CD14-positive monocyte (primary cell): ENCODE measurements at places on chromosomes 5 and 9. TPM values are rescaled to one million over a fixed set of nuclear protein-coding genes. Genes with fewer than 3 reads are reported as not detected.

ABLIM3 gene
- polyA plus RNA-seq, result not detected in 2 replicates

NPDC1 gene
- 0.51 TPM for polyA plus RNA-seq

- no peak for DNase-seq
- H3K4me3 ChIP-seq, result no peak overlapping the region
- H3K36me3 ChIP-seq, result peaks cover 19% of the 10 kb centered on the region
- H3K27me3 ChIP-seq, result no peaks in the 10 kb centered on the region
These were observed 25.7 kb downstream of the FAM174A start for GRCh38 chr5:100560860-100561259.

DMRT3 gene
- not detected for polyA plus RNA-seq

SLC6A7 gene
- polyA plus RNA-seq, result not detected

- H3K27me3 ChIP-seq, result no peaks in the 10 kb centered on the region
- no peak overlapping the region for H3K4me3 ChIP-seq
- H3K4me1 ChIP-seq, result no peaks in the 10 kb centered on the region
- no peak overlapping the region for H3K27ac ChIP-seq
These were observed 82.7 kb downstream of the ITGA1 start for GRCh38 chr5:52870448-52870847.

GRCh38 chr9:29203244-29203930, 1630.1 kb upstream of the C9orf72 start:
- no peaks in the 10 kb centered on the region for H3K4me1 ChIP-seq
- H3K27me3 ChIP-seq, result peaks cover 3% of the 10 kb centered on the region
- H3K4me3 ChIP-seq, result no peak overlapping the region
- no peaks in the 10 kb centered on the region for H3K36me3 ChIP-seq

DNA sequence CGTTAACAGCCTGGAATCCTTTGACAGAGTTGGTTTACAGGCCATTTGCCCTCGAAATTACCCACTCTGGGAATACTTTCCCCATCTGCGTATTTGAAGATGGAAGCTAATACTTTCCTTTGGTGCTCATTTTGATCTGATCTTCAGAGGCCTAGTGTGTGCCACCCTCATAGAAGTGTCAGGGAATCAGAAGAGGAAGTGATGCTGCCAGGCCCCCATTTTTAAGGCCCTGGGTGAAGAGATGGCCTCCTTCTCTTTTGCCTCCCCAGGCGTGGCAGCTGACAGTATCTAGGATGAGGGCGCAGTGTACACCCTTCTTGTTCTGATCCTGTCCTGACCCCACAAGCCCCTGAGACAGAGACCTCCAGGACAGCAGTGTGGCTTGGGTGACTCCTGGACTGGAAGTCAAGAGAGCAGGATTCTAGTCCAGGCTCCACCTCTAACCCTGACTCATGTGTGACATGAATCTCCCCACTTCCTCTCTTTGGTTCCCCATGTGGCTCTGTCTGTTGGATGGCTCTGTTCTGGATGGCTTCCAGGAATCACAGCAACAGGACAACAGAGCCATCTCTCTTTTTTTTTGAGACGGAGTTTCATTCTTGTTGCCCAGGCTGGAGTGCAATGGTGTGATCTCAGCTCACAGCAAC, 27.8 kb downstream of the CSF1R start:
- peak overlapping the region; percentile 97 for H3K27ac ChIP-seq
- DNase-seq, result peak; percentile 96
- no peak overlapping the region for H3K4me3 ChIP-seq

ZFP2 gene
- polyA plus RNA-seq, result 0.19 TPM in 1 of 2 replicates, not detected in the other

NEUROG1 gene
- not detected for polyA plus RNA-seq

DNA sequence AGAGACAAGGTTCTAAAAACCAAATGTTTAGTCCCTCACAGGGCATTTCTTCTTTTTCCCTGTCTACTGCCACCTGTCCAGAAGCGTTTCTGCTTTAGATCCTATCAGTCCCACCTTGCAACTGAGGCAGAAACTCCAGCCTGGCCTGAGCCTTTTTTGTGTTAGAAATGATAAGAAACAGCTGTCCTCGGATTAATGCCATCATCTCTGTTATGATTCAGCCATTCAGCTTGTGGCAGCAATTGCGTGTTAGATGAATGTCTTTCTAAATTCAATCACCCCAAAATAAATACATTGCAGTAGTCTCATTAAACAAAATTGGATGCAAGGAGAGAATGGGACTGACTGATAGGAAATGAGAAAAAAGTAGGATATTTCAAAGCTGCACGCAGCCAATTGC, 28.3 kb upstream of the FRMPD1 start:
- H3K4me1 ChIP-seq, result no peaks in the 10 kb centered on the region
- no peaks in the 10 kb centered on the region for H3K36me3 ChIP-seq
- no peak overlapping the region for H3K4me3 ChIP-seq
- H3K27me3 ChIP-seq, result no peaks in the 10 kb centered on the region
- DNase-seq, result no peak

GRCh38 chr5:129601576-129601975, 141.5 kb downstream of the ADAMTS19 start:
- no peak for DNase-seq
- H3K36me3 ChIP-seq, result no peaks in the 10 kb centered on the region
- no peak overlapping the region for H3K4me3 ChIP-seq

DNA sequence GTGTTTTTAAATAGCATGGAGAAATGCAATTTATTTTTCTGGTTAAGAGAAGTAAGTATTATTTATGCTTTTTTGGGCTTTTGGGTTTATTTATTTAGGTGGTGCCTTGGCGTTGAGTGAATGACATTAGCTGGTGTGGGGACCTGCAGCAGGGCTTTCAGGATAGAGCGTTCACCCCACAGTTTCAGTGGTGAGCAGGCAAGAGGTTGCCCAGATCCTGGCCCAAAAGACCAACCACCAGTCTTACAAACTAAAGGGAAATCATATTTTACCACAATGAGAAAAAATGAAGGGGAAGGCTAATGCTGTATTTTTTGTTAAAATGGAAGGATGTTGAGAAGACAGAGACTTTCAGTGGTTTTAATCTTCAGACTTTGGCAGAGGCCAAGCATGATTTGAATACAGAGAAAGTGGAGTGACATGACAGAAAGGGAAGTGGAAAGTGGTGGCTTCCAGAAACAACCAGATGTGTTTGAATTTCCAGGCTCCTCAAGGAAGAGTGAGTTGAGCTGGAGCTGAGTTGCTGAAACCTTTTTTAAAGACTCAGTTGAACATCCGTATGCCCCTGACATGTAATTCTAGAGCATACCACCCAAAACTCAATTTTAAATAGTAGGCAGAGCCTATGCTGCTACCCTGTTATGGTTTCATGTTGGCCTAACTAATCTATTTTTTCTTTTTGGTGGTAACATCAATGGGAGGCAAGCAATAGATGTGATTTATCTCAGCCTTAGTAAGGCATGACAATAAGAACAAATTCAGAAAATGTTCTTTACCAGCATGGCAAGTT, 94.8 kb downstream of the AOPEP start:
- H3K4me3 ChIP-seq, result no peak overlapping the region
- H3K4me1 ChIP-seq, result no peaks in the 10 kb centered on the region
- H3K27me3 ChIP-seq, result no peaks in the 10 kb centered on the region
- no peaks in the 10 kb centered on the region for H3K36me3 ChIP-seq

DMRT2 gene
- not detected in 2 replicates for polyA plus RNA-seq

DNA sequence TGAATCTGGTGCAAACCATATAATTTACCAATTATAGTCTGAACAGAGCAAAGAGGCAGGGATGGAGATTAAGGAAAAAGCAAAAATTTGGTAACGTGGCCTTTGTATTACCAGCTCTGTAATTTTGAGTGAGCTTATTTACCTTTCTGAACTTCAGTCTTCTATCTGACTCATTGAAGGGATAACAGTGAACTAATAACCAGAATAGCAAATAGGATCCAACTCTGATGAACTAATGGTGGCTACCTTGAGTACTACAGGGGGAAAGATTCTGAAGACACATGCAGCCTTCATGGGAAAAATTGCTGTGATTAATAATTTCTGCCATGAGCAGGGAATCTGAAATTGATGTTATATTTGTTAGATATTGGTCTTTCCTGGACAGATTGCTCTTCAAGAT, 23.0 kb upstream of the LARP1 start:
- H3K4me3 ChIP-seq, result no peak overlapping the region
- no peaks in the 10 kb centered on the region for H3K27me3 ChIP-seq
- H3K27ac ChIP-seq, result no peak overlapping the region
- H3K4me1 ChIP-seq, result no peaks in the 10 kb centered on the region

SPATA31D4 gene
- polyA plus RNA-seq, result not detected

- H3K27ac ChIP-seq, result no peak overlapping the region
- H3K27me3 ChIP-seq, result no peaks in the 10 kb centered on the region
- H3K4me1 ChIP-seq, result no peaks in the 10 kb centered on the region
- H3K4me3 ChIP-seq, result no peak overlapping the region
- no peak for DNase-seq
These were observed 1237.9 kb downstream of the CDH12 start for GRCh38 chr5:21615195-21615765.

PCSK1 gene
- not detected for polyA plus RNA-seq

DNA sequence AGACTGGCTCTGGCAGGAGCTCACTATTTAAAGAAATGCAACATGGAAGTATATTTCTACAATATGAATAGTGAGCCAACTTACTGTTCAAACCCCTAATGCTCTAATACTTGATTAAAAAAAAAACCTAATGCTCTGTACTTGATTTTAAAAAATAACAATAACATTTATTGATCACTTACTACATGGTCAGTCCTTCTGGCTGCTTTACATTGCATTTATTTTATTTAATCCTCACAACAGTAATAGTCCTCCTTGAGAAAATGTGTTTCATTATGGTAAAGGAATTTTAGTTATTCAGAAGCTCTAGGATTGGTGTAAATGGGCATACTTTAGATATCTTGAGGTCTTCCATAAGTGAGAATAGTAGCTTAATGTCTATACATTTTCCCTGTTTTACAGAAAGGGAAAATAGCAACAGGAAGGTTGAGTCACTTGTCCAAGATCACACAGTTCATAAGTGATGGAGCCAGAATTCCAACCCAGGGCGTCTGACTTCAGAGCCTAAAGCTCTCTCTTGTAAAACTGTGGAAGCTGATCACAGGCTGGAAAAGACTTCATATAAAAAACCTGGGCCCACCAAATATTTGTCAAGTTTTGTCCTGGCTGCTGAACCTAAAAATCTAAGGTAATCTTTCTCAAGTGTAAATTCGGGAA, 1.0 kb downstream of the STARD4 start:
- H3K27me3 ChIP-seq, result no peaks in the 10 kb centered on the region
- no peak for DNase-seq
- H3K27ac ChIP-seq, result no peak overlapping the region
- H3K4me3 ChIP-seq, result peak overlapping the region; percentile 71

GRCh38 chr5:59036274-59036961, 453.5 kb downstream of the RAB3C start:
- H3K36me3 ChIP-seq, result no peaks in the 10 kb centered on the region
- peak; percentile 83 for DNase-seq
- no peak overlapping the region for H3K27ac ChIP-seq
- H3K4me1 ChIP-seq, result peaks cover 43% of the 10 kb centered on the region
- no peak overlapping the region for H3K4me3 ChIP-seq

- no peak overlapping the region for H3K4me3 ChIP-seq
- H3K4me1 ChIP-seq, result no peaks in the 10 kb centered on the region
- H3K36me3 ChIP-seq, result no peaks in the 10 kb centered on the region
These were observed 117.2 kb downstream of the INVS start for GRCh38 chr9:100216178-100216787.

GRCh38 chr5:173468821-173469251, 140.6 kb upstream of the STC2 start:
- no peaks in the 10 kb centered on the region for H3K4me1 ChIP-seq
- H3K27ac ChIP-seq, result no peak overlapping the region
- no peak for DNase-seq
- H3K36me3 ChIP-seq, result no peaks in the 10 kb centered on the region
- H3K4me3 ChIP-seq, result no peak overlapping the region

TAF11L5 gene
- polyA plus RNA-seq, result not detected

DNA sequence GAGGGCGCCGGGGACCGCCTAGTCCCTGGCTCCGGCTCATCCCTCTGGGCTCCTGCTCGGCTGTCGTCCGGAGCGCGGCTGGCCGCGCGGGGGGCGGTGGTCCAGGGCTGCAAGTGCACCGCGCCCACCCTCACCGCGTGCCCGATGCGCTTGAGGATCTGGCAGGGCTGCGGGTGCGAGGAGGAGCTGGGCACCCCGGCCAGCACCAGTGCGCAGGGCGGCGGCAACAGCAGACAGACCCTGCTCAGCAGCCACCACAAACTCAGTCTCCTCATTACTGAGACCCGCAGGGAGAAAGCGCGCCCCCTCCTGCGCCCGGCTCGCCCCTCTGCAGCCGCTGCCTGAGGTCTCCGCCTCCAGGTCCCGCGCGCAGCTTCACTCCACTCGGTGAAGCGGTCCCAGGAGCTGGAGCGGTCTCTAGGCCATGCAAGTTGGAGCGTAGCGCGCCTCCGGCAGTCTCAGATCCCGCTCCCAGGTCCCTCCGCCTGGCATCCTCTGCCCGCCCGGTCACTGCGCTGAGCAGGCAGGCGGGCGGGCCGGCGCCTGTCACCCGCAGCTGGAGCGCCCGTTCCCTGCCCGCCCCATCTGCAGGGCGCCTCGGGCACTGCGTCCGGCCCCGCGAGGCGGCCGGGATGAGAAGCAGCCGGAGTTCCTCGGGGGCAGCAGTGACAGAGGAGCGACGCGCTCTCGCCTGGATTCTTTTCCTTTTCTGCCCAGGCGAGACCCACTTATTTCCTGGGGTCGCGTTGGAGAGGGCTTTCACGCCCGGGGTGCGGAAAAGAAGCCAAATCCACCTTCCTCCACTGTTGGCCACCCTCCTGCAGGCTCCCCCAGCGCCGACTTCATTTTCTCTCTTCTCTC, 512 bp downstream of the GRIN3A start:
- DNase-seq, result no peak
- H3K27ac ChIP-seq, result no peak overlapping the region
- H3K4me3 ChIP-seq, result no peak overlapping the region
- no peaks in the 10 kb centered on the region for H3K36me3 ChIP-seq
- peaks cover 67% of the 10 kb centered on the region for H3K27me3 ChIP-seq

DNA sequence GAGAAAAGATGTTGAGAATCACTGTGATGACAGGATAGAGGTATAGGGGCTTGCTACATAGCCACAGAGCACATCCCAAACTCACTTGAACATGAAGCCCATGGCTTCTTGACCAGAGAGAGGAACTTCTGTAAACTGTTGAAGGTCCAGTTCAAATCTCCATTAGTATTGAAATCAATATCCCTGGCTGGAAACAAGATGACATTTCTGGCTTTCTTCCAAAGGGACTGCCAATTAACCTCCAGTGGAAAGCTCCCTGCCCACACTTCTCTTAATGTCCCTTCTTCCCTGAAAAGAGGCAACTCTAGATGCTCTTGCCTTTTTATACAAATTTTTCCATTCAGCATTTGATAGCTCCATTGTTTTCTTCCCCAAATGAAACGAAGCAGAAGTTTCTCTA, 612.1 kb downstream of the EBF1 start:
- H3K27me3 ChIP-seq, result no peaks in the 10 kb centered on the region
- H3K4me1 ChIP-seq, result no peaks in the 10 kb centered on the region
- no peak overlapping the region for H3K4me3 ChIP-seq
- DNase-seq, result no peak

GRCh38 chr9:15221746-15222145, 85.3 kb downstream of the TTC39B start:
- H3K27ac ChIP-seq, result no peak overlapping the region
- H3K4me3 ChIP-seq, result no peak overlapping the region
- no peaks in the 10 kb centered on the region for H3K27me3 ChIP-seq
- no peaks in the 10 kb centered on the region for H3K4me1 ChIP-seq

GRCh38 chr5:140142856-140143255, 17.1 kb downstream of the IGIP start:
- H3K36me3 ChIP-seq, result no peaks in the 10 kb centered on the region
- no peak overlapping the region for H3K4me3 ChIP-seq
- no peak overlapping the region for H3K27ac ChIP-seq
- H3K27me3 ChIP-seq, result peaks cover 23% of the 10 kb centered on the region
- H3K4me1 ChIP-seq, result peaks cover 15% of the 10 kb centered on the region
